Substantia nigra (tissue), 51 donors: ENCODE measurements at places on chromosomes 11 and 22.

GRCh38 chr11:34564807-34565241 lies 51.2 kb upstream of the ELF5 start:
- no peak for DNase-seq

DNA sequence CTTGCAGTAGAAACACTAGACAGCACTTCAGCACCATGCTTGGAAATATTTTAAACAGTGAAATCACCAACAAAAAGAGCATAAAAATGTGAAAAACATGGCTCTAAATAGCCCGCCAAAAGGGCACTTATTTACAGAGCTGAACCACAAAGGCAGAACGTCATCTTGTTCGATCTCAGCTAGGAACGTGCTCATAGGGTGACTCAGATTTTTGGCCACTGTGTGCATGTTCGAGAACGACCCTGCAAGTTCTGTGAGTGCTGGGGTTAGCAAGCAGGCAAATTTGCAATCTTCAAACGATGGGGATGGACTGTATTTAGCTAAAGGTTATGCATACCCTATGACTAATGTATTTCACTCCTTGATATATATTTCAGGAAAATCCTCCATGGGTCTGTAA lies 30.6 kb downstream of the OR2AT4 start:
- DNase-seq = no peak

DNA sequence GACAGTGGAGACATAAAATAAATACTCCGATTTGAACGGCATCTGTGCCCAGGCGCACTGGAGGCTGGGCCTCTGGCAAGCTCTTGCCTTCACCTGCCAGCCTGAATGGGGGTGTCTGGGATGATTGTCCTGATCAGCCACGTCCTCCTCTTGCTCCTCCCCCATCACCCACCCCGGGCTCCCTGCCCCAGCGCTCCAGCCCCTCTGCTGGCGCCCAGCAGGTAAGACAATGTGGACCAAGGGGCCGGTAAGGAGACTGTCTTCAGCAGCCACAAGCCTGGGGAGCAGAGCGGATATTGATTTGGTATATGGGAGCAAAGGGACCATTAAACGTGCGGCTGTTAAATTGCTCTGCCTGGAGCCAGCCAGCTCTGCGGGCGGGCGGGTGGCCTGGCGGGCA lies 24.9 kb downstream of the WNT11 start:
- DNase-seq = no peak

DNA sequence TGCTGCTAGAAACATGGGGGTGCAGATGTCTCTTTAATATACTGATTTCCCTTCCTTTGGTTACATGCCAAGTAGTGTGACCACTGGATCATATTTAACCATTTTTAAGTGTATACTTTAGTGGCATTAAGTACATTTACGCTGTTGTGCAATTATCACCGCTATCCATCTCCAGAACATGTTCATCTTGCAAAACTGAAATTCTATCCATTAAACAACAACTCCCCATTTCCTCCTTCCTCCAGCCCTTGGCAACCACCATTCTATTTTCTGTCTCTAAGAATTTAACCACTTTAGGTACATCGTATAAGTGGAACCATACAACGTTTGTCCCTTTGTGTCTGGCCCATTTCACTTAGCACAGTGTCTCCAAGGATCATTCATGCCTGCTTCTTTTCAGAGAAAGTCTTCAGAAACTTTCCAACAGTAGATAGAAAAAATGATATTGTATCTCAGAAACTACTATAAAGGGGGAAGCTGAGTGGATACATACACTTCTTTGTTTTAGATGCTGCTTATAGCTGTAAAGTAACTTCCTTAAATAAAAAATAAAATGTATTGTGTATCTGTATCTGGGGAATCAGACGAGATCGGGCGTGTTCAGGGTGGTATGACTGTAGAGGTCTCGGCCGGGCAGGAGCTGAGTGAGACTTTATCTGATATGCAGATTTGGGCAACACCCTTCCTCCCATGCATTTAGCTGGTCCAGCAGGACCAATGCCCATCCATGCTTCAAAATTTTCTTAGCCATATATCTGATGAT lies 44.6 kb upstream of the ZBED5 start:
- DNase-seq = no peak

- DNase-seq = no peak
These were observed 1.9 kb upstream of the CHKA start for GRCh38 chr11:68122936-68123539.

DNA sequence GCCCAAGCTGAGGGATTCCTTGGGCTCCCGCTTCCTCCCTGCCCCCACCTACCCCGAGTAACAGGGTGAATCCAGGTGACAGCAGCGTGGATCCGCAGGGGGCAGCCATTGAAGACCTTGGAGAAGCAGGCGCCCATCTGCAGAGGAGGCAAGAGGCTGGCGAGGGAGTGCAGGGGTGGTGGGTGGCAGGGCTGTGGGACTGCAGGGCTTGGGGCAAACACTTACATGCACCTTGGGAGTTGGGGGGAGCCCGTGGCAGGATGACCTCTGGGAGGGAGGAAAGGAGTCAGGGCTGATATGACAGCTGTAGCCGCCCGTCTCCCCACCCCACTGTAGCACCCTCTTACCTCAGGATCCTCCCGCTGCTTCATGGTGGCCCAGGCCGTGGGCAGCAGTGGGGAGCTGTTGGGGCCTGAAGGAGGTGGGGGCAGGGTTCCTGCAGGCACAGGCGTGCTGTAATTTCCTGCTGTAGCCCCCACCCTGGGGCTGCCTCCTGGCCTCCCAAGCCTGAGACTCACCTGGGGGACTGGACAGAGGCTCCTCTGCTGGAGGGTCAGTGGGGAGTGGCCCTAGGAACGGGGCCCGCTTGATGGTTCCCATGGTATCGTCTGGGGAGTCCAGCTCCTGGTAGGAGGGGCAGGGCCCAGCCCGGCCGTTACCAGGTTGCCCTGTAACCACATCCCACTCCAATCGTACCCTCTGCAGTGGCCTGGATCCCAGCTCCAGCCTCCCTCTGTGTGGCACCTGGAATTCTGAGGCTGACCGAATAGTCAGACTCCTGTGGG lies 6.1 kb downstream of the MAP4K2 start:
- DNase-seq = no peak

GRCh38 chr11:29352273-29352795 lies 664.5 kb downstream of the KCNA4 start:
- DNase-seq = no peak

DNA sequence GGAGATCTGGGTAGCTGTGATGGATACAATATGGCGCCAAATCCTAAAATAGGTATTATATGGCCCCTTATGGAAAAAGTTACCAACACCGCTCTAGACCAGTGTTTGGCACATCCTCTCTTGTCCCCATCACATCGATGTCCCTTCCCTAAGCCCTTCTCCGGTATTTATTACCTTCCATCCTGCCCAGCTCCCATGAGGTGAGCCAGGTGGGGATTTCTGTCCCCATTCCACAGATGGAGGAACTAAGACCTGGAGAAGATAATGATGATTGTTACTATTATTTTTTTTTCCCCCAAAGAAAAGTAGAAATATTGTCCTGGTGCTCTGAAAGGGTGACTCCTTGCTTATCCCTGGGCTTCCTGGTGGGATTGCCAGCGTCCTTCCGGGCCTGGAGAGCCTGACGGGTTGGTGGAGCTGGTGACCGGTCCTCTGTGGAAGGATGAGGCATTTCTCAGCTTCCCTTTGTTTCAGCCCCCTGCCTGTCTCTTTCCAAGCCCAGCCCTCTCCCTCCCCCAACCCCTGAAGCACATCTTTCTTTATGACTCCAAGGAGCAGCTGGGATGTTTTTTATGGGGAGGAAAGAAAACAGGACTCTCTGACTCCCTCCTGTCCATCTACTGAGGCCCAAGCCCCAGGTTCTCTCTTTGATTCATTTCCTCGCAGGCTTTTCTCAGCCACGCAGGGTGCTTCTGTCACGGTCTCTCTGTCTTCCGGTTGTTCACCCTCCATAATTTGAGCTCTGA lies 65.4 kb downstream of the TP53I11 start:
- no peak for DNase-seq

- DNase-seq = no peak
These were observed 6.1 kb downstream of the PI4KA start for GRCh38 chr22:20852503-20852902.

DNA sequence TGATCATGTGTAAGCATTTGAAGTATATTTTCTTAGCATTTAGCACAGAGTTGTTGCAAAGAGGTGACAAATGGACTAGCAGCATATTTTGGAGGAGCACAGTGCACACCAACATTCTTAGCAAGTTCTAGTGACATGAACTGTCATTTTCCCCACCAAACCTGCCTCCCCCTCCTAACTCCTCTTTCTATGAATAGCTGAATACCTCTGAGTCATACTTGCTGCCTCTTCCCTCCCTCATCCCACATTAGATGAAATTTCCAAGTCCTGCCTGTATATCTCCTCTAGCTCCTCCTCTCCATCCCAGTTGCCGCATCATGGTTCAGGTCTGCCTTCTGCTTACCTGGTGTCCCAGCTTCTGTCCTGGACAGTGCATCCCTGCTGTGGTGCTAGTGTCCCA lies 7.2 kb downstream of the OSBP2 start:
- DNase-seq = no peak

GRCh38 chr22:32685512-32685911 lies 116.0 kb upstream of the TIMP3 start:
- no peak for DNase-seq

DNA sequence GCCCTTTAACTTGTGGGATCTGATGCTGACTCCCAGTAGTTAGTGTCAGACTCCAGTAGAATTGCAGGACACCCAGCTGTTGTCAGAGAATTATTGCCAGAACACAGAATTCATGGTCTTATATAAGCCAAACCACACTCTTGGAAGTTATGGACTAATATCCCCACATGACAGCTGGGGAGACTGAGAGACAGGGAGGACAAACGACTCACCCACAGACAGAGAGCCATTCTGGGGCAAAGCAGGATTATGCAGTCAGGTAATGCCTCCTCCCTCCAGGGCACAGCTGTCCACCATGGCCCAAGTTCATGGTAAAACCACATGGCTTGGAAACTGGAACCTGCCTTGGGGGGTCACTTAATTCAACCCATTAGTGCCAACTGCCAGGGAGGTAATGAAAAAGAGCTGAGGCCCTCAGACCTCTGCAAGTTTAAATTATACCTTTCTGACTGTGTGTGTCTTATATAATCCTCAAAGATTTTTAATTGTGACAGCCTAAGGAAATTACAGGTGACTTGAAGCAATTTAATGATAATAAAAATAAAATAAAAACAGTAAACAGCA lies 299.5 kb downstream of the BUD13 start:
- no peak for DNase-seq

GRCh38 chr11:119505861-119506260 lies 82.9 kb upstream of the THY1 start:
- DNase-seq = no peak

DNA sequence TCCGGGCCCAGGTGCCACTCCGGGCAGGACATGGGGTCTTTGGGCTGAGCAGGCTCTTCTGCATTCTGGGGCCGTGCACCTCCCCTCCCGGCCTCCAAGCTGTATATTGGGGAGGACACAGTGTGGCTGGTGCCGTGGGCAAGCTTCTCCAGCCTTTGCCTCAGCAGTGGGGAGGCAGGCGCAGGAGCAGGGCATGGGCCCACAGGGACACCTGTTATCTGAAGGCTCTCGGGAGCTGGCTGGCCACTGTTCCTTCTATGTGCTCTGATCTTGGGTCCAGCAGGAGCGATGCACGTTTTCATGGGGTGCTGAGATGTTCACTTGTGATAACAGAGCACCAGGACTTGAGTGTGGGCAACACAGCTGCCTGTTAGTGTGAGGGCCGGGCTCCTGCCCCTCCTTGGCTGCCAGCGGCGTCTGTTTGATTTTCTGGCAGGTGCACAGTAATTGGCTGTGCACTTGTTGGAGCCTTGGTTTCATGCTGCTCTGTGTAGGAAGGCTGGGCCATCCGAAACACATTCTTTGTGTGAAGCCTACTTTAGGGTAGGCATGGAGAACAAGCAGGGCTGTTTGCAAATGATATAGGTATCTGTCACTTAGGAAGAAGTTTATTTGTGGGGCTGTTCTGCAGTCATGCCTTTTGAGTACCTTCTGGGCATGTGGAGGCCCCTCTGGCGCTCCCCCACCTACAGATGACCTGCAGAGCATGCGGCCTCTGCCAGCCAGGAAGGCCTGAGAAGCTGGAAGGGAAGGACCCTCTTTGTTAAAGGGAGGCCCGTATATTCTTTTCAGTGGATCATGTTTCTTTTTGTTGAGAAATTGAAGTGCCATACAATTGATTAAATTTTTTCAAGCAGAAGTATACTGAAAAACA lies 201.5 kb downstream of the TBC1D22A start:
- DNase-seq = no peak

- no peak for DNase-seq
These were observed 111.7 kb downstream of the ADAMTS15 start for GRCh38 chr11:130560000-130560780.

DNA sequence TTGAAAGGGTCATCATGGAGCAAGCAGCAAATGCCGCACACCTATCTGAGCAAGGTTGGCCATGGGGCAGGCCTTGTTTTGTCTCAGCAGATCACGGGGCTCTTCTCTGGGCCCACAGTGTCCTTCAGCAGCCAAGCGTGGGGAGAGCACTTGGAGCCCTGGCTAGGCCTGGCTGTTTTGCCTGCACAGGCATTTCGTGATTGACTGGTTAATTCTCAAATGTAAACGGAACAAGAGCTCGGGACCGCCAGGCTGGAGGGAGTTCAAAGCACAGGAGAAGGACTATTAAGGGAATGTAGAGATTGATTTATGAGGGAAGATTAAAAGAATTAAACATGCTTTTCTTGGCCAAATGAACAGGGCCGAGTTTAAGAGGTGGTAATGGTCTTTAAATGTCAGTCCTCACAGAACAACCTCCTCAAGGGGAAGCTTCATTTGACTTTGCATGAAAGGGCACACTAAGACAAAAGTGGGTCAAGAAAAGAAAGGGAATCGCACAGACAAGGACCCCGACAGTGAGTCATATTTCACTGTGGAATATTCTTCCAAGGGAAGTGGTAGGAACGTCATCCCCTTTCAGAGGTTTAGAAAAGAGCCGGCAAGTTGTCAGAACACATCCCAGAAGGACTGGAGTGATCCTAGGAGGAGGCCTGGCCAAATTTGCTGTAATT lies 20.7 kb downstream of the SPON1 start:
- no peak for DNase-seq

GRCh38 chr11:128765571-128766549 lies 72.0 kb downstream of the FLI1 start:
- no peak for DNase-seq

DNA sequence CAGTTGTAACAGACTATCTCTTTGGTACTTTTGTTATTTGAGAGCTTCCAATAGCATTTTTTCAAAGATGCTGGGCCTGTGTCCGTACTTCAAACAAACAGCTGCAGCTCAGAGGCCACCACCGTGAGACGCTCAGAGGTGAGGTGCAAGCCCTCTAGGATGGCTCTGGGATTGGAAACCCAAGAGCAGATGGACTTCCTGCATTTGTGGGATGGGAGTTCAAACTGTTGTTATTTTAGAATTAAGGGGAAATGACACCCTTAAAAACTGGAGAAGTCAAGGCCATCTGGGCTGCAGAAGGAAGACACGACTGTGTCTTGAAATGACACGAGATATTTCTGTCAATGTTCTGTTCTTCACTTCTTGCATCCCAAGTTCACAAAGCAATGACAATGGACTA lies 9.2 kb upstream of the IL10RA start:
- no peak for DNase-seq
